ENCODE measurements at places on chromosomes 6 and 20. TPM values are rescaled to one million over a fixed set of nuclear protein-coding genes. Genes with fewer than 3 reads are reported as not detected.

CTCFL gene
- polyA plus RNA-seq, result 0.45 TPM

DNAH8 gene
- polyA plus RNA-seq, result 0.51 TPM

OXT gene
- polyA plus RNA-seq, result 0.68 TPM

FAM184A gene
- 1.3 TPM for polyA plus RNA-seq

GTF2H4 gene
- 21.9 TPM for polyA plus RNA-seq

OPRM1 gene
- not detected for polyA plus RNA-seq

DNA sequence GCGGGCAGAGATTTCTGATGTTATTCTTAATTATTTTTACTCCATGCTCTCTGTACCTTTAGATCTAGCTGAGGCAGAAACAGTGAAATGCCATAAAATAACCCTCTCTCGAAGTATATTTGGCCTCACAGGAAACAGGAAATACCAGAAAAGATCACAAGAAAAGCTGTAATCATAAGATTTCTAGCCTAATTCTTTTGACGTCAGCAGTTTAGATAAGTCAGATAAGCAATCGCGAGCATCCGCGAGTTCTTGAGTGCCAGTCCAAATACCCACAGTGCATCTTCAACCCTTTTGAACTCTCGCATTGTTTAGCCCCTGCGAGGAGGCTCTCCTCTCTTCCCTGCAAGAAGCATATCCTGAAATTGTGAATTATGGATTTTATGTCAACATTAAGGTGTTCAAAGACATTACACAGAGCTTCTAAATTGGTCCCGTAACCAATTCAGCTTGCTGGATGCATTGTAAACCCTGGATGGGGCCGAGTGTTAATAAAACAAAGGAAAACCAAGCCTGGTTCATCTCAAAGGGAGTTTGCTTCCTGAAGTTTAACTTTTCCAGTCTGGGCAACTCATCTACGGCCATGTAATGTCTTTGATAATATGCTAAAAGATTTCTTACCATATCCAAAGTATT, 198.9 kb downstream of the MTFR2 start:
- no peak for DNase-seq
- H3K27me3 ChIP-seq, result no peaks in the 10 kb centered on the region
- H3K27ac ChIP-seq, result peak overlapping the region; percentile 65
- H3K36me3 ChIP-seq, result no peaks in the 10 kb centered on the region

GRCh38 chr6:53048431-53049195, 16.6 kb upstream of the FBXO9 start:
- peak overlapping the region; percentile 33 for H3K4me3 ChIP-seq
- H3K27me3 ChIP-seq, result no peaks in the 10 kb centered on the region
- no peak for DNase-seq
- H3K36me3 ChIP-seq, result no peaks in the 10 kb centered on the region

GRCh38 chr6:72999995-73000394, 225.3 kb downstream of the KHDC1L start:
- H3K27me3 ChIP-seq, result no peaks in the 10 kb centered on the region
- H3K36me3 ChIP-seq, result no peaks in the 10 kb centered on the region
- H3K4me3 ChIP-seq, result no peak overlapping the region

DNA sequence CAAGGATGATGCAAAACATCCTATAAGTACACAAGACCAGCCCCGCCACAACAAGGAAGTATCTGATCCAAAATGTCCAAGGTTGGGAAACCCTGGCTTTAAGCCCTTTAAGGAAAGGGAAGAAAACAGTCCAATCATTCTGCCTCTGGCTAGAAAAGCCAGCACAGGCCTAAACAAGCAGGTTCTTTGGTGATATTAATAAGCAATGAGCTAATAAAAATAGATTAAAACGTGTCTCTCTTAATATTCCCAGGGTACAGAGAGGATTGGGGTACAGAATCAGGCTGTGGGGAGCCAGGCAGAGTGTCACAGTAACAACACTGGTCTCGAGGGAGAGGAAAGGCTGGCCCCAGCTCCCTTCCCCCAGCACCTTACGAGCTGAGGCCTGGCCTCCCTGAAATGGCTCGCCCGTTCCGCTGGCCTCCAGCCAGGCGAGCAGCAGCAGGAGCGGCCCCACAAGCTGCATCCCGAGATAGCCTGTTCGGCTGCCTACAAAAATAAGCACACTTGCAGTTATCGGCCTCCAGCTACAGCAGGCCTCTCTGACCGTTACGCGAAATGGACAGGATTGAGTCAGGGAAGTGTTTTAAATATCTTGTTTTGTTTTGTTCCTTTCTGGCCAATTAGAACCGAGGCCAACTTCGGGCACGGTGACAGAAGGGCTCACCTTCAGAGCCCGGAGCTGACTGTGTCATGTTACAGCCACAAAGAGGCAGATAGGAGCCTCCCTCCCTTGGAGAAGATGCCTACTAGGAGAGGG, 4.0 kb upstream of the ZMYND8 start:
- peak; percentile 90 for DNase-seq
- H3K27me3 ChIP-seq, result no peaks in the 10 kb centered on the region
- no peaks in the 10 kb centered on the region for H3K36me3 ChIP-seq

DNA sequence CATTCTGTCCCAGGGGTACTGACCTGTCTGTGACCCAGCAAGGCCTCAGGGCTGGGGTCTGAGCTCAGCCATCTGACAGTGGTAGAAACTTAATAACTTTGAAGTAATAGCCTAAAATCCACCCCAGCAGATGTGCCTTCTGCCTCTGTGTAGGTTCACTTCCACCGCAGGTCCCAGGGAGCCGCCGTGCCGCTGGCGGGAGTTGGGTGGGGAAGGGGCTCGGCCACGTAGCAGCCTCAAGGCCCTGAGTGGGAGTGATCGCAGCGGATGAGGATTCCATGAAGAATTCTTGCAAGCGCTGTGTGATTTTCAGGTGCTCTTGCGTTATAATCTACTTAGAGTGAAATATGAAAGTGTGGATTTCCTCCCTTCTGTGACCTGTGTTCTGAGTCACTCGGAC, 163.7 kb downstream of the DTNBP1 start:
- peaks cover 91% of the 10 kb centered on the region for H3K36me3 ChIP-seq
- no peaks in the 10 kb centered on the region for H3K4me1 ChIP-seq
- DNase-seq, result no peak

- peak; percentile 99 for DNase-seq
- H3K36me3 ChIP-seq, result no peaks in the 10 kb centered on the region
- peaks cover 11% of the 10 kb centered on the region for H3K4me1 ChIP-seq
- H3K27me3 ChIP-seq, result no peaks in the 10 kb centered on the region
Measured at GRCh38 chr6:18154507-18155149, at the start of gene TPMT. TSS of gene TPMT (minus strand) at chr6:18155077. CDS start at chr6:18149127, 5,950 bp downstream.

GRCh38 chr6:43434001-43434840, 6.9 kb downstream of the ABCC10 start:
- no peak overlapping the region for H3K4me3 ChIP-seq
- peaks cover 86% of the 10 kb centered on the region for H3K36me3 ChIP-seq
- DNase-seq, result no peak

- no peaks in the 10 kb centered on the region for H3K36me3 ChIP-seq
- no peaks in the 10 kb centered on the region for H3K4me1 ChIP-seq
- H3K27ac ChIP-seq, result no peak overlapping the region
- DNase-seq, result no peak
- no peak overlapping the region for H3K4me3 ChIP-seq
Measured at GRCh38 chr6:99297006-99297405, 52.5 kb downstream of the FAXC start.

GRCh38 chr6:147508866-147509608, 547 bp downstream of the SAMD5 start:
- peaks cover 67% of the 10 kb centered on the region for H3K27me3 ChIP-seq
- H3K27ac ChIP-seq, result peak overlapping the region; percentile 63
- DNase-seq, result no peak
- peak overlapping the region; percentile 46 for H3K4me3 ChIP-seq

DNA sequence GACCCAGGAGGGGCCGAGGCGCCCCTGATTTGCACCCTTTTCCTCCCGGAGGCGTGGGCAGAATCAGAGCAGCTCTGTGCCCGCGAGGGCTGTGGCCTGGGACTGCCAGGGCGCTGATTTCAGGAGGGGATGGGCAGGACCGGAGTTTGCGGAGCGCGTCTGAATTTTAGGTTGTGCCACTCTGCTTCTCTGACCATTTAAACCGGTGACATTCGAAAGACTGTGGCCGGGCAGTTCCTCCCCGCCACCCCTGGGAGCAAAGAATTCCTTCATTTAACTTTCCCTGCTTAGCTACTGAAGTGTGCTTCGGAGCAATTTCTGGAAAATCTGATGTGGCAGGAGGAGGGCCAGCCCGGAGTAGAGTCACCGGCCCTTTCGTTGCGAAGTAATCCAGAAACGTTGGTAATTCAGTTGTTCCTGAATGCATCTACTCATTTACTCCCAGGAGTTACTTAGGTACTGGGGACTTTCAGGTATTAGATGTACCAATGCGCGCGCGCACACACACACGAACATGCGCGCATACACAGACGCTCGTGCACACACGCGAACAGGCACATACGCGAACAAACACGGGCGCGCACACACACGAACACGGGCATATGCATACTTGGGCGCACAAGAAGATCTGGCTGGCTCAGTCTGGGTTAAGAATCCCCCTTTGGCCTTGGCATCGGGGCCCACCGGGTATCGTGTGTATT, 568 bp downstream of the CCDC170 start:
- no peaks in the 10 kb centered on the region for H3K36me3 ChIP-seq
- peak overlapping the region; percentile 84 for H3K27ac ChIP-seq
- H3K4me1 ChIP-seq, result peaks cover 24% of the 10 kb centered on the region

GRCh38 chr20:51236421-51236820, 213.5 kb upstream of the KCNG1 start:
- no peak for DNase-seq
- no peak overlapping the region for H3K4me3 ChIP-seq
- H3K36me3 ChIP-seq, result no peaks in the 10 kb centered on the region
- H3K27ac ChIP-seq, result no peak overlapping the region
- no peaks in the 10 kb centered on the region for H3K27me3 ChIP-seq

All from spleen (tissue), 13 donors.